NCI-H345 (cell line): ENCODE measurements at places on chromosomes 2 and 18.

GRCh38 chr2:237931205-237931721, 35.6 kb upstream of the UBE2F start:
- DNase-seq: no peak

GRCh38 chr2:81467096-81467495, 1162.5 kb upstream of the LRRTM1 start:
- DNase-seq: no peak

GRCh38 chr2:37648331-37649011, 23.0 kb downstream of the CDC42EP3 start:
- no peak for DNase-seq

- peak; percentile 36 for DNase-seq
Measured at GRCh38 chr18:7567474-7568425, 634 bp downstream of the PTPRM start.

GRCh38 chr2:234146087-234146826, 95.8 kb downstream of the SPP2 start:
- no peak for DNase-seq

GRCh38 chr2:158668001-158668765, 126.9 kb upstream of the DAPL1 start:
- DNase-seq: no peak

DNA sequence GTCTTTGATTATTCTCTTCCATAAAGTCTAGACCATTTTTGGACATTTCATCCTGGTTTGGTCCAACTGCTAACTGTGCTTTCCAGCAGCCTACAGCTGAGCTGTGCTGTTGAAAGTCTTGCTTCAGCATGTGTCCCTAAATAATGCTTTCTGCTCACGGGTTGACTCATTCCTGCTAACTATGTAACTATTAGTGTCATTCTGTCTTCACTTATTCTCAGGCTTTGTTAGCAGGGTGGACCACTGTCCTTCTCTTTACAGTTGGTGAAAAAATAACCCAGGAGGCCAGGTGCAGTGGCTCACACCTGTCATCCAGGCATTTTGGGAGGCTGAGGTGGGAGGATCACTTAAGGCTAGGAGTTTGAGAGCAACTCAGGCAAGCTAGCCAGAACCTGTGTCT, 8.9 kb downstream of the ADAM23 start:
- no peak for DNase-seq

DNA sequence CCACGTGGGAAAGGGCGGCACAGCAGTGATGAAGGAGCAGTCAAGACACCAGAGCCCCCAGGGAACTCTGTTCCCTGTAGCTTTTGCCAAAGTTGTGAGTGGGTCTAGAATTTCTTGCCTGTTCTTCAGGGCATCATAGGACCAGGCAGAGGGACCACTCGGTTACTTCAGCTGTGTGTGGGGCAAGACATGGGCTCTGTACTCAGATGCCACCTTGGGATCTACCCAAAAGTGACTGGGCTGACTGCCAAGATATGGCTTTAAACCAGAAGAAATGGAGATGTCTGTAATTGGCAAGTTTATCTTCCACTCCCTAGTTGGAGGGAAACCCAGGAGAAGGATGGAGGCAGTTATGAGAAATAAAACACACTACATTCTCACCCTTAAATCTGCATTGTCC, 29.6 kb downstream of the KCNF1 start:
- no peak for DNase-seq

DNA sequence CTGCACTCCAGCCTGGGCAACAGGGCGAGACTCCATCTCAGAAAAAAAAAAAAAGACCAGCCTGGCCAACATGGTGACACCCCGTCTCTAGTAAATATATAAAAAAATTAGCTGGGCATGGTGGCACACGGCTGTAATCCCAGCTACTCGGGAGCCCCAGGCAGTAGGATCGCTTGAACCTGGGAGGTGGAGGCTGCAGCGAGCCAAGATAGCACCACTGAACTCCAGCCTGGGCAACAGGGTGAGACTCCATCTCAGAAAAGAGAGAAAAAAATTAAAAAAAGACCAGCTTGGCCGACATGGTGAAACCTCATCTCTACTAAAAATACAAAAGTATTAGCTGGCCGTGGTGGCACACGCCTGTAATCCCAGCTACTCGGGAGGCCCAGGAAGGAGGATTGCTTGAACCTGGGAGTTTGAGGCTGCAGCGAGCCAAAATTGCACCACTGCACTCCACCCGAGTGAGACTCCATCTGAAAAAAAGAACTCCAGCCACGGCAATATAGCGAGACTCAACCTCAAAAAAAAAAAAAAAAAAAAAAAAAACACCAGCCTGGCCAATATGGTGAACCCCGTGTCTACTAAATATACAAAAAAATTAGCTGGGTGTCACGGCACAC, 346.1 kb upstream of the PLGLB2 start:
- no peak for DNase-seq

DNA sequence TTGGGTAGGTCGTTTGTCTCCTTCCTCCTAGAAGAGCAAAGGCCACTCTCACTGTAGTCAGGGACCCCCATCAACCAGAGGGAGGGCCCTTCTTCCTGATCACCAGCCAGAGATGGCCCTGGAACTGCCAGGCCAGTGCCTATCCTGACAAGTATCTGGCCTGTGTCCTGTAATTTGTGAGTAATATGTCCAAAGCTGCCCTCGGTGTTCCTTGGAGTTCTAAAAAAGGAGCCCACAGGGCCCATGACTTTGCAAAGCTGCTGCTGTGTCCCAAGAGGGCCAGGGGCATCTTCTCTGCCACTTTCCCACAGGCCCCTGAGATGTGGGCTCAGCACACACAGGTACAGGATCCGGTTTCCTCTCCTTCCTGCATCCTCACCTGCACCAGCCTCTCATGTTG, 212.4 kb downstream of the SEPTIN10 start:
- no peak for DNase-seq

DNA sequence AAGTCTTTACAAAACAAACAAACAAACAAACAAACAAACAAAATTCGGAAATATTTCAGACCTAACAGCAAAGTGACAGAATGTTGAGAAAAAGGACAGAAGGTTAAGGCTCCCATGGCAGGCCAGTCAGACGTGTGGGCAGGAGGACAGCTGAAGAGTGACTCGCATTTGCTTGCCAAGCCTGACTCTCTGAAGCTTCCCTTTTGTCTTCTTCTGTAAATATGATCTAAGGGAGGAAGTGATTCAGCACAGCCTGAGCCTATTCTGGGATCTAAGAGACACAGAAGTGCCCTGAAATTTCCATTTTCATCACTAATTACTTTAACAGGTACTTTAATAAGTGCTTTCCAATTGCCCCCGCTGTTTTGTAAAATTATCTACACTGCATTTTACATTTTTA, 134.0 kb upstream of the LYPD1 start:
- peak; percentile 66 for DNase-seq

- DNase-seq: peak; percentile 25
Measured at GRCh38 chr18:48827291-48828193, 123.2 kb downstream of the SMAD7 start.
